ENCODE measurements at places on chromosomes 6 and 20. TPM values are rescaled to one million over a fixed set of nuclear protein-coding genes. Genes with fewer than 3 reads are reported as not detected.

Gene DYNLT2
- 0.58 TPM for polyA plus RNA-seq

Gene VGLL2
- polyA plus RNA-seq = not detected

- DNase-seq = no peak
These were observed 26.9 kb upstream of the MOCS1 start for GRCh38 chr6:39961178-39961577.

- no peak for DNase-seq
These were observed 245.3 kb upstream of the UFL1 start for GRCh38 chr6:96276305-96276704.

GRCh38 chr6:92777146-92777740 lies 642.1 kb downstream of the EPHA7 start:
- no peak for DNase-seq

GRCh38 chr20:3420211-3420707 lies 12.8 kb upstream of the DNAAF9 start:
- DNase-seq = peak; percentile 81
